ENCODE measurements at places on chromosomes 1 and 21.

- no peak for DNase-seq
Measured at GRCh38 chr1:117843791-117844190, 85.6 kb downstream of the GDAP2 start.

- peak; percentile 27 for DNase-seq
Measured at GRCh38 chr1:221961532-221962292, 219.8 kb upstream of the DUSP10 start.

DNA sequence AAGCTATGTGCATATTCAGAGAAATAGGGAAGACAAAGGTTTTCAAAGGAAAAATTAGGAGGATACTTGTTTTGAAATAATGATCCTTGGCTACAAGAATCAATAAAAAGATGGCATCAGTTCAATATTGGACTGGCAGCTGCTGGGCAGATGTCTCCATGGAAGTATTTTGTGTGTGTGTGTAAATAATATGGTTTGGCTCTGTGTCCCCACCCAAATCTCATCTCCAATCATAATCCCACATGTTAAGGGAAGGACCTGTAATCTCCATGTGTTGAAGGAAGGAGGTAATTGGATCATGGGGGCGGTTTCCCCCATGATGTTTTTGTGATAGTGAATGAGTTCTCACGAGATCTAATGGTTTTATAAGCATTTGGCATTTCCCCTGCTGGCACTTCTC is 40.4 kb upstream of the LRRC7 start:
- DNase-seq = no peak

DNA sequence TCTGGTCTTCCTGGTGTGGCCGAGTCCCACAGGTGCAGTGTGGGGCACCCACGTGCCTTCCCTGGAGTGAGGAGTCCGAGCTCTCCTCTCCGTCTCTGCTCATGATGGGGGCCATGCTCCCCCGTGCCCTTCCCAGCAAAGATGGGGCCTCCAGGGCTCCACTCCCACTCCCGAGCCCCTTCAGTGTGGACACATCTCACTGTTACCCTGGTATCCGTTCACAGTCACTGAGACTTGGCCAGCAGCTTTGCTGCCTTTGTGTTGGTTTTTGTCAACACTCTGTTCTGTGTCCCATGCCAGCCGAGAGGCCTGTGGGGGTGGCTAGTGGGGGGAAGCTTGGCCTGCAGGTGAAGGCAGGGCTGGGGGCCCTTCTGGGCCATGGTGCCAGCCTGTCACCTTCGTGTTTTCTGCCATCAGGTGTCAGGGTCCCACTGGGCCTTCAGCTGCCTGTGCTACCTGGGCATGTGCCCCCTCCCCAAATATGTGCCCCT is 46.9 kb upstream of the POFUT2 start:
- no peak for DNase-seq

GRCh38 chr1:9238134-9238533 is 3.6 kb downstream of the H6PD start:
- DNase-seq = no peak

Data from CD4-positive, alpha-beta T cell treated with Interleukin-21 for 1 hour (primary cell).